Activated T-cell treated with anti-CD3 and anti-CD28 coated beads, Interleukin-2, amount 50 U/mL, for 72 hours (primary cell): ENCODE measurements at places on chromosomes 16 and 17.

GRCh38 chr17:17041018-17041521 lies 1.2 kb upstream of the MPRIP start:
- no peaks in the 10 kb centered on the region for H3K27me3 ChIP-seq
- H3K36me3 ChIP-seq, result no peaks in the 10 kb centered on the region
- H3K4me1 ChIP-seq, result peaks cover 40% of the 10 kb centered on the region
- H3K27ac ChIP-seq, result no peak overlapping the region
- no peak for DNase-seq

DNA sequence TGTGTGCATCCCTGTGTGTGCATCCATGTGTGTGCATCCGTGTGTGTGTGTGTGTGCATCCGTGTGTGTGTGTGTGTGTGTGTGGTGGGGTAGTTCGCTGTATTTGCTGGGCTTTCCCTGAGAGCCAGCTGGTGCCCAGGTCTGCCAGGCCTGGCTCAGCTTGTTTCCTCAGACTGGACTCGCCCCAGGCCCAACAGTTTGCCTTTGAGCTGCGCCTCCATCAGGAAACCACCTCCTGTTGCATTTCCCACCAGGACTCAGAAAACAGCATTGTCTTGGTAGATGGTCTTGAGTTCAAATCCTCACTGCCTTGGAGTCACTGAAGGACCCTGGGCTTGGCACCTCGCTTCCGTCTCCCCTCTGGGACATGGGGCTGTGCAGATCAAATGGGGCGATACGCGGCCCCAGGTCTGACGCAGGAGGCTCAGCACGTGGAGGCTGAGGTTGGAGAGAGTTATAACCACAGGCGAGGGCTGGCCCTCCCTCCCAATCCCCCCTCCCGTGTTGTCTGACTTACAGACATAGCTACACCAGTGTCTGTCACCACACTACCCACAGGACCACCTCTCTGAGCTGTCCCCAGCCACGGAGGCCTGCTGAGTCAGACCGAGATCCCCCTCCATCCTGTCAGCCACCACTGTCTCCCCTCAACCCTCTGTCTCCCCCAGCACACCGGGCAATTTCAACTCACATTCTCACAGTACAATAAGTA lies 4.7 kb downstream of the ITGAE start:
- peak; percentile 93 for DNase-seq
- H3K36me3 ChIP-seq, result no peaks in the 10 kb centered on the region
- peaks cover 64% of the 10 kb centered on the region for H3K4me1 ChIP-seq
- H3K27me3 ChIP-seq, result peaks cover 16% of the 10 kb centered on the region

GRCh38 chr16:89110641-89111040 lies 17.0 kb downstream of the ACSF3 start:
- no peaks in the 10 kb centered on the region for H3K27me3 ChIP-seq
- no peak overlapping the region for H3K4me3 ChIP-seq
- DNase-seq, result no peak

DNA sequence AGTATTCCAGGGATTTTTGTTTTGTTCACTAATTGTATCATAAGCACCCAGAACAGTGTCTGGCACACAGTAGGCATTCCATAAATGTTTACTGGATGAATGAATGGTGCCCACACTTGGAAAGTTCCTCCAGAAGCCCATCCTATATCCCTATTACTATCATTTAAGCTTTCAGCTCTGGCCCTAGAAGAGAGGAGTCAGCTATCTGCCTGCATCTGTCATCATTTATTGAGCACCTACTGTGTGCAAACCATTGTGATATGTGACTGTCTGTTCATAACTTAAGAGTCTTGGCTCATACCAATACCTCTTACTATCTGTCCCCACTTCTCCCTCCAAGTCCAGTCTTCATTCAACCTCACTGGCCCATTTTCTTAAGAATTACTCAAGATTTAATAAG lies 20.1 kb upstream of the SP6 start:
- H3K4me3 ChIP-seq, result no peak overlapping the region
- no peak overlapping the region for H3K27ac ChIP-seq
- H3K4me1 ChIP-seq, result peaks cover 2% of the 10 kb centered on the region
- DNase-seq, result no peak

GRCh38 chr16:50821586-50821985 lies 79.7 kb downstream of the CYLD start:
- no peak overlapping the region for H3K27ac ChIP-seq
- no peaks in the 10 kb centered on the region for H3K36me3 ChIP-seq
- peaks cover 8% of the 10 kb centered on the region for H3K27me3 ChIP-seq
- no peak for DNase-seq
- no peak overlapping the region for H3K4me3 ChIP-seq

DNA sequence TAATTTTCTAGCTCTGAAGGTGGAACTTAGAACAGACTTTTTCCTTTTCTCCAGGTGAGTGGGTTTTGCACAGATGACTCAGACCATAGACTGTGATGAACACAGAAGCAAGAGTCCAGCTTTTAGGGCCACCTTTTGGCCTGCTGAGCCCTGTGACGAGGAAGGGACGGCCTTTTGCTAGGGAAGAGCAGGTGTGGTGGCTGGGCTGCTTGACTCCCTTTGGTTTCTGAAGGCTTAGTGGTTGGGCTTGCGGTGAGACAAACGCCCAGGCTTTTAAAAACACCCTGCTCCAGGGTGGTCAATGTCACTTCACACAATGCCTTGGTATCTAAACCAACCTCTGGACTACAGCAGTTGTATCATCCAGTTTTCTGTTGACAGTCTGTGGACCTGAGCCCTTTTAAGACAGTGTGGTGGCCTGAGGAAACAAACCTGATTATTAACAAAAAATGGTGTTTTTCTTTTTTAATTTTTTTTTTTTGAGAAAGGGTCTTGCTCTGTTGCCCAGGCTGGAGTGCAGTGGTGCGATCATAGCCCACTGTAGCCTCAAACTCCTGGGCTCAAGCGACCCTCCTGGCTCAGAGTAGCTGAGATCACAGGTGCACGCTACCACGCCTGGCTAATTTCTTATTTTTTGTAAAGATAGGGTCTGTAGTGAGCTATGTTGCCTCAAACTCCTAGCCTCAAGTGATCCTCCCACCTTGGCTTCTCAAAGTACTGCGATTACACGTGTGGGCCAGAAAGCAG lies 134.0 kb downstream of the SNX29 start:
- H3K27ac ChIP-seq, result no peak overlapping the region
- DNase-seq, result no peak
- H3K27me3 ChIP-seq, result no peaks in the 10 kb centered on the region

DNA sequence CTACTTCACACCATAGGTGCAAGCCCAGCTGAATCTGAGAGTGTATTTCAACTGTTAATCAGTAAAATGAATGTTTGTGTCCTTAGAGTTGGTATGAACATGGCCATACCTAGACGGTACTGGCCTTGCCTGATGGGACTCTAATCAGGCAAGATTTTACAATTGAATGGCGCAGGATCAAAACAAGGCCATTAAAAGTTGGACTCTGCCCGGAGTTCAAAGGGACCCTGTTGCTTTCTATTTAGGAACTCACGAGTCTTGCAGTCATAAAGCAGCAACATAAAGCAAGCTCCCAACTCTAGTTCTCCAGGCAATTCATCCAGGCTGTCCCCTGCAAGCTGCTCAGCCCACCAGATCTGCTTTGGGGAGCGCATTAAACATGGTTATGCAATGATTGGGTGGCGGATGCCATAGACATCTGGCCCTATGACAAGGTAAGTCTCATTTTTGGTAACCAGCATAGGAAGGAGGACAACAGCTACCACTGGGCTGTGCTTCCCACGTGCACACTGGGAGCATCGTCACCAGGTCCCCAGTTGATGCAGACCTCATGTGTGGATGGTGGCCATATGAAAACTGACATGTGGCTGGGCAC lies 8.8 kb downstream of the TMEM186 start:
- H3K4me3 ChIP-seq, result no peak overlapping the region
- no peak for DNase-seq
- no peaks in the 10 kb centered on the region for H3K36me3 ChIP-seq
- peaks cover 5% of the 10 kb centered on the region for H3K4me1 ChIP-seq
- no peaks in the 10 kb centered on the region for H3K27me3 ChIP-seq

- no peaks in the 10 kb centered on the region for H3K36me3 ChIP-seq
- H3K4me1 ChIP-seq, result peaks cover 12% of the 10 kb centered on the region
- no peak for DNase-seq
- H3K27ac ChIP-seq, result no peak overlapping the region
Measured at GRCh38 chr16:11637320-11637719, 30.9 kb upstream of the SNN start.

- no peak overlapping the region for H3K27ac ChIP-seq
- H3K27me3 ChIP-seq, result peaks cover 26% of the 10 kb centered on the region
- no peak overlapping the region for H3K4me3 ChIP-seq
Measured at GRCh38 chr17:43855061-43855460, 8.1 kb downstream of the CD300LG start.

DNA sequence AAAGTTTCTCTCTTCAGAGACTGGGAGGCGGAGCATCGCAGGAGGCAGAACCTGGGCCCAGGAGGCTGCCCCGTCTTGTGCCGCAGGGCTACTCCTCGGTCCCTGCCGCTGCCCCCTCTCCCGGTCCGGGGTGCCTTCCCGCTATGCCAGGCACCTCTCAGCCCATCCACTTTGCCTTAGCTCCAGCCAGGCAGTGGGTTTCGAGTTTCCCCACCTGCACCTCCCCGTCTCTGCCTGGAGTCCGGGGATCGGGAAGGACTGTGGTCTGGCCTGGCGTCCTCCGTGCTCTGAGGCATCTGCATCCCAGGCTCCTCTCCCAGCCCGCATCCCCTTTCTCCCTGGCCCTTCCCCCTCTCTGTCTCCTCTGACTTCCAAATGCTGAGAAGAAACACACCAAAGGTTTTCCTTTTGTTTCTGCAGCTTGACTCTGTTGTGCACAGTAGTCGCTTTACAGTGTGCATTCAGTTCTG lies 26.8 kb upstream of the PIK3R6 start:
- H3K27ac ChIP-seq, result no peak overlapping the region
- H3K4me1 ChIP-seq, result peaks cover 61% of the 10 kb centered on the region
- DNase-seq, result no peak
- no peaks in the 10 kb centered on the region for H3K27me3 ChIP-seq
- peaks cover 21% of the 10 kb centered on the region for H3K36me3 ChIP-seq

GRCh38 chr17:21304091-21304490 lies 19.6 kb downstream of the MAP2K3 start:
- H3K27me3 ChIP-seq, result no peaks in the 10 kb centered on the region
- H3K27ac ChIP-seq, result no peak overlapping the region
- no peaks in the 10 kb centered on the region for H3K4me1 ChIP-seq
- DNase-seq, result no peak

- H3K36me3 ChIP-seq, result peaks cover 7% of the 10 kb centered on the region
- H3K4me3 ChIP-seq, result no peak overlapping the region
- DNase-seq, result no peak
Measured at GRCh38 chr16:53849994-53850393, 146.0 kb downstream of the FTO start.

DNA sequence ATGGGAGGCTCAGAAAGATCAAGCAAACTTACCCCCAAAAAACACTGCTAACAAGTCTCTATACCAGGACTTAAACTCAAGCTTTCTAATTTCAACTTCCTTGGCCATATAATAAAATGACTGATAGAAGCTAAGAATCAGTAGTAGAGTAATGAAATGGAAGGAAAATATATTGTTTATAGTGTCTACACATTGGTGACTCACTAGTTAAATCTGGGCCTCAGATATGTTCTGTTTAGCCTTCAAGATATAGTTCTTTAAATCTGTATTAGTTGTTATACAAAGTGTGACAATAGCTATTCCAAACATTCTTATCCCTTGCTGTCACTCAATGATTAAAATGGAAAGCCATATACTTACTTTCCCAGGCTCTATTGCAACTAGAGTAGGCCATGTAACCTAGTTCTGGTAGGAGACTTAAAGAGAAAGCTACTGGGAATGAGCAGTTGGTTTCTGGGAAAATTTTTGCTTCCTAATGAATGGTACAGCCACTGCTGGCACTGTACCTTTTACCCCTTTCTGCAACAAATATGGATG lies 18.3 kb downstream of the SSH2 start:
- H3K4me3 ChIP-seq, result no peak overlapping the region
- peaks cover 37% of the 10 kb centered on the region for H3K4me1 ChIP-seq
- no peaks in the 10 kb centered on the region for H3K27me3 ChIP-seq
- H3K36me3 ChIP-seq, result peaks cover 4% of the 10 kb centered on the region
- DNase-seq, result no peak

- H3K36me3 ChIP-seq, result peaks cover 4% of the 10 kb centered on the region
- no peak overlapping the region for H3K27ac ChIP-seq
- no peak for DNase-seq
- no peaks in the 10 kb centered on the region for H3K27me3 ChIP-seq
- no peaks in the 10 kb centered on the region for H3K4me1 ChIP-seq
Measured at GRCh38 chr17:2174468-2175293, 119.8 kb downstream of the HIC1 start.

DNA sequence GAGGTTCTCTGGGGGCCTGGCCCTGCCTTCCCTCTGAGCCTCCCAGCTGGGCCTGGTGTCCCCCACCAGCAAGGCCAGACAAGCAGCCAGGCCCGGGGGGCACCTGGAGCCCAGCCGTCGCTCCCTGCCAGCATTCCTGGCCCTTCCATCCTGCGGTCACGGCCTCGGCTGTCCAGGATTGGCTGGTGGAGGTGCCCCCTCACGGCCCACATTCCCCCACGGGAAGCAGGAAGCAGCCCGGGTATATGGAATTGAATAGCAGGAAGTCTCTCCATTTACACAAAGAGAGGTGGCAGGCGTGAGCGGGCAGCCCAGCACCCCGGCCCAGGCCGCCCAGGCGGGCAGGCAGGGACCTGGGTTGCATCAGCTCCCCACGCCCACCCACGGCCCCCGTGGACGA lies 14.5 kb downstream of the TRAF7 start:
- no peak for DNase-seq
- H3K4me3 ChIP-seq, result no peak overlapping the region
- no peaks in the 10 kb centered on the region for H3K36me3 ChIP-seq
- no peak overlapping the region for H3K27ac ChIP-seq

- H3K4me3 ChIP-seq, result no peak overlapping the region
- no peak overlapping the region for H3K27ac ChIP-seq
- no peaks in the 10 kb centered on the region for H3K4me1 ChIP-seq
- H3K36me3 ChIP-seq, result no peaks in the 10 kb centered on the region
- H3K27me3 ChIP-seq, result no peaks in the 10 kb centered on the region
Measured at GRCh38 chr16:2035431-2036199, 8.9 kb downstream of the NHERF2 start.

- H3K4me3 ChIP-seq, result peak overlapping the region; percentile 36
- peak overlapping the region; percentile 67 for H3K27ac ChIP-seq
- no peaks in the 10 kb centered on the region for H3K27me3 ChIP-seq
- H3K36me3 ChIP-seq, result no peaks in the 10 kb centered on the region
- peak; percentile 29 for DNase-seq
Measured at GRCh38 chr17:73722165-73722564, 77.9 kb upstream of the SDK2 start.

GRCh38 chr17:27491713-27492190 lies 35.5 kb downstream of the KSR1 start:
- H3K4me3 ChIP-seq, result no peak overlapping the region
- H3K4me1 ChIP-seq, result peaks cover 52% of the 10 kb centered on the region
- DNase-seq, result no peak
- H3K27ac ChIP-seq, result no peak overlapping the region

GRCh38 chr16:51641191-51641765 lies 490.2 kb upstream of the SALL1 start:
- no peaks in the 10 kb centered on the region for H3K36me3 ChIP-seq
- H3K27ac ChIP-seq, result no peak overlapping the region

DNA sequence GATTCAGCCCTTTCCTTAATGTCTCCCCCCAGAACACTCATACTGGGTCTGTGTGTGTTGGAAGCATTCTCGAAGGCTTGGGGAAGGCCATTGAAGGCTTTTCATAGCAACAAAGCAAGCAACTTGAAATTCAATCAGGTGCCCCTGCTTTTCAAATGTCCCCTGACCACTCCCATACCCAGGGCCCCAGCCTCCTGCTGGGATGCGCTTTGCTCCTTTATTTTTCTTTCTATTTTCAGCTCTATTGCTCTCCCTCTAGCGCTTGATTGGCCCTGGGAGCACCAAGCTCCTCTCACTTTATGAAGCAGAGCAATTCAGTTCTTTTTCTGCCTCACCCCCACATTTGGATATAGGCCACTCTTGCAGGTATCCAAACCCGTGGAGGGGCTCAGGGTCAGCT lies 92.0 kb downstream of the WSCD1 start:
- no peak for DNase-seq
- no peak overlapping the region for H3K4me3 ChIP-seq
- no peaks in the 10 kb centered on the region for H3K36me3 ChIP-seq
- H3K27ac ChIP-seq, result no peak overlapping the region
- no peaks in the 10 kb centered on the region for H3K4me1 ChIP-seq
